ENCODE measurements at places on chromosomes 6 and 20.

DNA sequence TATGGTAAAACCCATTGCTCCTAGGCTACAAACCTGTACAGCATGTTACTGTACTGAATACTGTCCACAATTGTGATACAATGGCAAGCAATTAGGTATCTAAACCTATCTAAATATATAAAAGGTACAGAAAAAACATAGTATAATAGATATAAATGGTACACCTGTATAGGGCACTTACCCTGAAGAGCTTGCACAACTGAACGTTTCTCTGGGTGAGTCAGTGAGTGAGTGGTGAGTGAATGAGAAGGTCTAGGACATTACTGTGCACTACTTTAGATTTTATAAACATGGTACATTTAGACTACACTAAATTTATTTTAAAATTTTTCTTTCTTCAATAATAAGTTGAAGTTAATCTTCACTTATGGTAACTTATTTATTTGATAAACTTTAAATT lies 119.9 kb upstream of the CEP85L start:
- H3K36me3 ChIP-seq, result no peaks in the 10 kb centered on the region
- no peaks in the 10 kb centered on the region for H3K4me1 ChIP-seq
- no peak overlapping the region for H3K4me3 ChIP-seq
- DNase-seq, result no peak

- no peak overlapping the region for H3K27ac ChIP-seq
- no peaks in the 10 kb centered on the region for H3K36me3 ChIP-seq
- H3K4me1 ChIP-seq, result peaks cover 3% of the 10 kb centered on the region
- DNase-seq, result no peak
- no peak overlapping the region for H3K4me3 ChIP-seq
These were observed 179.2 kb upstream of the MCHR2 start for GRCh38 chr6:100173211-100173610.

DNA sequence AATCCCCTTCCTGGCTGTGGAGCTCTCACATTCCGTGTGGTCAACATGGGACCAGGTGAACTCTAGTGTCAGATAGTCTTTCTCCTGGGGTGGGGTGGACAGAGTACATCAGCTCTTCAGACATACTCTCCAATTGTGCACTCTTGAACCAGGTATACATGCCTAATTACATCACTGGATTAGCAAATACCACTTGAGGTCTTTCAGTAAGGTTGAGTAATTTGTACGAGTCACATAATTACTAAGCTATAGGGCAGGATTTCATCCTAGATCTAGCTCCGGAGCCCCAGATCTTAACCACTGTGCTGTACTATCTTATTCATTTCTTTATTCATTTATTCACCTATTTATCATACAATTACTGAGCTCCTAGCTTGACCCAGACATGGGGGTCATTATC lies 821.3 kb downstream of the TFAP2A start:
- H3K27me3 ChIP-seq, result no peaks in the 10 kb centered on the region
- no peak overlapping the region for H3K27ac ChIP-seq
- no peaks in the 10 kb centered on the region for H3K4me1 ChIP-seq
- no peaks in the 10 kb centered on the region for H3K36me3 ChIP-seq
- H3K4me3 ChIP-seq, result no peak overlapping the region
- DNase-seq, result no peak

DNA sequence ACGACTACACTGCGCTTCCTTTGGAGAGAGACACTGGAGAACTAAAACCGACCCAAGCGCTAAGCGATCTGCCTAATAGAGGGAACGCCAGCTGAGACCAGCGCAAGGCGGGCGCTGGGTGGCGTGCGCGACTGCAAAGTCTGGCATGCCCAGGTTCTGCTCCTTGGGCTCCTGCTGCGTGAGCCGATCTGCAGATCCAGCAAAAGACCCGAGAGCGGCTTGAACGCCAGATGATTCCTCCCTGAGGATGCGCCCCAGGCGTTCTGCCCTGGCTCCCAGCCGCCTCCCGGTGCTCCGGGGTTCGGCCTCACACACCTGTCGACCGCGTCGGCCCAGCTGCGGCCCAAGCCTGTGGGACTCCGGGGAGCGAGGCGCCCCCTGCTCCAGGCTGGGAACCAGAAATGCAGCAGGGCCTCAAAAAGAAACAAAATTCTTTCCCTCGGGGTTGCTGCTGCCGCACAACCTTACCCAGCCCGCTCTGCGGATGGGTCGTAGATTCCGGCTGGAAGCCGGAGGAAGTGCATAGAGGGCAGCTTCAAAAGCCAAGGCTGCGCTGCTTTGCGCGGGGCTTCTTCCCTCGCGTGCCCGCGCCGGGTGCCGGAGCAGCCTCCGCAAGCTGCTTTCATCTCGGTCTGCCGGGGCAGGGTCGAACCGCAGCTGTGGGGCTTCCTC lies 17.9 kb upstream of the PRDM13 start:
- DNase-seq, result peak; percentile 78
- peaks cover 23% of the 10 kb centered on the region for H3K27me3 ChIP-seq
- H3K36me3 ChIP-seq, result no peaks in the 10 kb centered on the region
- H3K4me3 ChIP-seq, result peak overlapping the region; percentile 76
- peaks cover 14% of the 10 kb centered on the region for H3K4me1 ChIP-seq

- H3K27me3 ChIP-seq, result no peaks in the 10 kb centered on the region
- no peaks in the 10 kb centered on the region for H3K36me3 ChIP-seq
- H3K4me1 ChIP-seq, result no peaks in the 10 kb centered on the region
- H3K27ac ChIP-seq, result no peak overlapping the region
These were observed 42.5 kb downstream of the PACSIN1 start for GRCh38 chr6:34508425-34508824.

All from ascending aorta (tissue), 2 donors.